ENCODE measurements at places on chromosomes 3 and 15. TPM values are rescaled to one million over a fixed set of nuclear protein-coding genes. Genes with fewer than 3 reads are reported as not detected.
A peak's percentile ranks its signal among the peaks of the same experiment; 100 is the strongest.

The NANOGP8 gene
- total RNA-seq, result not detected

DNA sequence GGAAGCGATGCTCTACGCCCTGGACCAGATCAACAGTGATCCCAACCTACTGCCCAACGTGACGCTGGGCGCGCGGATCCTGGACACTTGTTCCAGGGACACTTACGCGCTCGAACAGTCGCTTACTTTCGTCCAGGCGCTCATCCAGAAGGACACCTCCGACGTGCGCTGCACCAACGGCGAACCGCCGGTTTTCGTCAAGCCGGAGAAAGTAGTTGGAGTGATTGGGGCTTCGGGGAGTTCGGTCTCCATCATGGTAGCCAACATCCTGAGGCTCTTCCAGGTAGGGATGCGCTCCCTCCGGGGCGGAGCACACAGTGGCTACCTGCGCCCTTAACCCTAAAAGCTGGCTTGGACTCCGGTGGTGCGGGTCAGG lies 698 bp downstream of the GRM7 start:
- no peaks in the 10 kb centered on the region for H3K36me3 ChIP-seq
- no peaks in the 10 kb centered on the region for H3K4me1 ChIP-seq
- no peaks in the 10 kb centered on the region for H3K27me3 ChIP-seq
- H3K4me3 ChIP-seq, result no peak overlapping the region
- H3K27ac ChIP-seq, result no peak overlapping the region
- DNase-seq, result no peak

The AGBL1 gene
- total RNA-seq, result not detected

The CHRM5 gene
- total RNA-seq, result not detected

The IMPG2 gene
- 0.11 TPM for total RNA-seq

DNA sequence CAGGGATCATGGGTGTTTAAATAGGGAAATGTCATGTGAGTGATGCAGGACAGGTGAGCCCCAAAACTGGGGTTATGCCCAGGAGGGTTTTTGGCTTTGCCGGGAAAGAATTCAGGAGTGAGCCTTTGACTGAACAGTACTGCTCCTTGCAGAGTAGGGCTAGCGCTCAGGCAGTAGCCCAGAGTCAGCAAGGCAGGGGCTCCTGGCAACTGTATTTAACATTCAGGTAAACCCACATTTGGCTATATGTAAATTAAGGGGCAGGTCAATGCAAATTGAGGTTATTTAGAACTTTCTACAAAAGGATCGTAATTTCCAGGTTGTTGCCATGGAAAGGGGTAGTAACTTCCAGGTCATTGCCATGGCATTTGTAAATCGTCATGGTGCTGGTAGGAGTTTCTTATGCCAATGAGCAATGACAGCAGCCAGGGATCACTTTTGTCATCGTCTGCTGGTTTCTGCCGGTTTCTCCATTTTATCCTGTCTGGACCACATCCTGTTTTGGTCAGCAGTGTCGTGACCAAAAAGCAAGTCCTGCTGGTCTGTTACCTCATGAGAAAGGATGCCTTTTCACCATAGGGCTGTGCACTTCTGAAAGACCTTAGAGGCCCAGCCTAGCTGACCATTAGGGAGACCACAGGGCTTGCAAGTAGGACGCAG lies 24.3 kb downstream of the MTHFS start:
- H3K4me3 ChIP-seq, result no peak overlapping the region
- H3K27me3 ChIP-seq, result no peaks in the 10 kb centered on the region
- H3K27ac ChIP-seq, result no peak overlapping the region
- DNase-seq, result peak; percentile 59
